ENCODE measurements at places on chromosomes 2 and 18. TPM values are rescaled to one million over a fixed set of nuclear protein-coding genes. Genes with fewer than 3 reads are reported as not detected.

- DNase-seq = no peak
Measured at GRCh38 chr2:174787487-174788205, 23.4 kb upstream of the CHRNA1 start.

- DNase-seq = no peak
Measured at GRCh38 chr2:24459224-24460161, 31.6 kb upstream of the NCOA1 start.

DNA sequence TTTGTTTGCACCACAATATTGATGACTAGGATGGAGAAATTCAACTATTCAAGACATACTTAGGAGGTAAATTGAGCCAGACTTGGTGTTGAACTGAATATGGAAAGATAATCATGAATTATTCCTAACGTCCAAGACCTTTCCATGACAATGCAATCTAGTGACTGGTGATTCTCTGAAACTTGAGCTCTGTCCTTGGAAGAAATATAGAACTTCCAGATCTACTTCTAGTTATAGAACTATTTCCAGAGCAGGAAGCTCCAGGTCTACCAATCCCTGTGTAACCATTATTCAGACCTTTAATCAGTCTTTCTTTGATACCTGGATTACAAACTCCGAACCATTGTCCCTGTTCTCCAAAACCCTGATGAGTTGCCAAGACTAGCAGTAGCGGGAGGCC is 272.6 kb upstream of the SLC14A2 start:
- no peak for DNase-seq

- no peak for DNase-seq
Measured at GRCh38 chr18:58201733-58202730, 158.0 kb downstream of the NEDD4L start.

- DNase-seq = no peak
Measured at GRCh38 chr2:38167968-38168350, 92.0 kb upstream of the CYP1B1 start.

DNA sequence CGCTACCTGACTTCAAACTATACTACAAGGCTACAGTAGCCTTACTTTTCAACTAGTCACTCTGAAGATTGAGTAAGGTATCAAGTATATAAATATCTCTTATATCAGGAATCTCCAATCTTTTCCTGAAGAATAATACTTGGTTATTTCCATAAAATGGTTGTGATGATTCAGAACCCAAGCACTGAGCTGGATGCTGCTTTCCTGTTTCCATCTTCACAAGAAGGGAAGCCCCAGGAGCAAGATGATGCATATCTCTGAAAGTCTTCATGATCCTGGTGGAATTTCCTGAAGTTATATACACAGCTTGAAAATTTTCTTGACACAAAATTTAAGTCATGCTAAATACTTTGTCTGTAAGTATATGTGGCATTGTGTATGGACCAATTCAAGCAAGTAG is 243.9 kb upstream of the TANK start:
- no peak for DNase-seq

- DNase-seq = no peak
Measured at GRCh38 chr2:45177870-45178269, 168.6 kb upstream of the SIX2 start.

- DNase-seq = no peak
Measured at GRCh38 chr18:74451148-74451547, 6.0 kb downstream of the DIPK1C start.

DNA sequence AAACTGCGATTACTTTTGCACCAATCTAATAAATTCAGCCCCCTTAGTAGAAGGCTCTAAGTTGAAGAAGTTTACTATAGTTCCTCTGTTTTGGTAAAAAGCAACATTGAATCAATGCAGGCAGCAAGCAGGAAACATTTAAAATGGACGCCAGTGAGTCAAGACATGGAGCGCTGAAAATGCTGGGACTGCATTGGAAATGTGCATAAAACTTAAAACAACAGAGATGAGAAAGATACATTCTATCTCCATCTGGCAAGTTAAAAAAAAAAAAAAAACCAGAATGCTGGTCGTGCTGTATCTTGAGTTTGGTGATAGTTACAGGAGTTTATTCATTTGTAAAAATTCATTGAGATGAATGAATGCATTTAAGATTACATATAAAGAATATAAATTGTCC is 117.0 kb upstream of the TWIST2 start:
- no peak for DNase-seq

The CELF4 gene
- not detected for total RNA-seq

The MTCL1 gene
- total RNA-seq = 0.06 TPM

The ACKR3 gene
- total RNA-seq = 0.54 TPM

The SNRNP200 gene
- 193 TPM for total RNA-seq

The PAPOLG gene
- 14.2 TPM for total RNA-seq
